ENCODE measurements at places on chromosomes 13 and 19.

- H3K36me3 ChIP-seq: peaks cover 21% of the 10 kb centered on the region
- no peaks in the 10 kb centered on the region for H3K27me3 ChIP-seq
- no peaks in the 10 kb centered on the region for H3K4me1 ChIP-seq
- no peak for DNase-seq
These were observed 59.1 kb upstream of the GPR183 start for GRCh38 chr13:99366075-99366987.

- H3K27ac ChIP-seq: no peak overlapping the region
- no peak overlapping the region for H3K4me3 ChIP-seq
- H3K27me3 ChIP-seq: no peaks in the 10 kb centered on the region
- peak; percentile 90 for DNase-seq
- no peaks in the 10 kb centered on the region for H3K36me3 ChIP-seq
These were observed 12.9 kb upstream of the ZNF564 start for GRCh38 chr19:12564016-12564664.

GRCh38 chr13:93740334-93740733, 513.7 kb downstream of the GPC6 start:
- peaks cover 2% of the 10 kb centered on the region for H3K4me1 ChIP-seq
- H3K4me3 ChIP-seq: no peak overlapping the region
- H3K27ac ChIP-seq: no peak overlapping the region
- no peaks in the 10 kb centered on the region for H3K36me3 ChIP-seq

- H3K4me1 ChIP-seq: no peaks in the 10 kb centered on the region
- H3K27ac ChIP-seq: no peak overlapping the region
- H3K27me3 ChIP-seq: no peaks in the 10 kb centered on the region
- H3K36me3 ChIP-seq: no peaks in the 10 kb centered on the region
- DNase-seq: no peak
These were observed 21.5 kb downstream of the NFIC start for GRCh38 chr19:3387645-3388589.

DNA sequence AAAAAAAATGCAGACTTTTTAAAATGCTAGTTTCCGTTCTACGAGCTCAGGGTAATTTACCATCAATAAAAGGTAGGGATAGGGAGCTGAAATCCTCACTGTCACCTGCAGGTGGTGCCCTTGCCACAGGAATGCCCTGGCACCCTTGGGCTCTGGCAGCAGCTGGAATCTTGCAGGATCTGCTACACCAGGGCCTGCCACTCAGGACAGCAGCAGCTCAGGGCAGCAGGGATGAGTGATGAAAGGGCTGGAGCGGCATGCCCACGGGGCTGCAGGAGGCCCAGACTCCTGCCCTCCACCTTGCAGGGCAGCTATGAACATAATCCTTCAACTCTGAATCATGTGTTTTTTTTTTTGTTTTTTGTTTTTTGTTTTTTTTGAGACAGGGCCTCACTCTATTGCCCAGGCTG, 54.0 kb downstream of the GNG7 start:
- DNase-seq: peak; percentile 76
- H3K36me3 ChIP-seq: no peaks in the 10 kb centered on the region
- no peaks in the 10 kb centered on the region for H3K27me3 ChIP-seq
- no peak overlapping the region for H3K4me3 ChIP-seq
- H3K27ac ChIP-seq: no peak overlapping the region

- no peaks in the 10 kb centered on the region for H3K27me3 ChIP-seq
- H3K4me3 ChIP-seq: no peak overlapping the region
- no peaks in the 10 kb centered on the region for H3K36me3 ChIP-seq
- no peaks in the 10 kb centered on the region for H3K4me1 ChIP-seq
- no peak overlapping the region for H3K27ac ChIP-seq
- DNase-seq: no peak
These were observed 38.5 kb upstream of the ATP11A start for GRCh38 chr13:112651311-112651710.

DNA sequence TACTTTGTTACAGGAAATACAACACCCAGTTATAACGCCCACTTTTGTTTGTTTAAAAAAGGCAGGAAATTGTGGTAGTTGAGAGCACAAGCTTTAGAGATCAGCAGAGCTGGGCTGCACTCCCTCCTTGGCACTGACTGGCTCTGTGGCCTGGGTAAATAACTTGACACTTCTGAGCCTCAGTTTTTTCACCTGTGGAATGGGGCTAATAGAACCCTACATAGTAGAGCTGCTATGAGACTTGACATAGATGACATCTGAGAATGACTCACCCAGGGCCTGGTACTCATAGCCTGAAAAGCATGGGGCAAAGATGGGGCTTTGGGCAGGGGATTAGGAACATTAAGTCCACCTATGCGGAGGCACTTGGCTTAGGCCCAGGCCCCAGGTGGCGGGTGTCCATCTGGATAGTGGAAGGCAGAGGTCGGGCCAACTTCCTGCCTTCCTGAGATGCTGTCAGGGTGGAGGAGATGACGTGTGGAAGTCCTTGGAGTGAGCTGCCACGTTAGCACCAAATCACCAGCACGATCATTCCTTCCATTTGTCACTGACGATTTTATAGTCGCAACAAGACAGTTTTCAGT, 159.1 kb downstream of the KATNAL1 start:
- H3K4me1 ChIP-seq: no peaks in the 10 kb centered on the region
- DNase-seq: no peak
- no peaks in the 10 kb centered on the region for H3K36me3 ChIP-seq

DNA sequence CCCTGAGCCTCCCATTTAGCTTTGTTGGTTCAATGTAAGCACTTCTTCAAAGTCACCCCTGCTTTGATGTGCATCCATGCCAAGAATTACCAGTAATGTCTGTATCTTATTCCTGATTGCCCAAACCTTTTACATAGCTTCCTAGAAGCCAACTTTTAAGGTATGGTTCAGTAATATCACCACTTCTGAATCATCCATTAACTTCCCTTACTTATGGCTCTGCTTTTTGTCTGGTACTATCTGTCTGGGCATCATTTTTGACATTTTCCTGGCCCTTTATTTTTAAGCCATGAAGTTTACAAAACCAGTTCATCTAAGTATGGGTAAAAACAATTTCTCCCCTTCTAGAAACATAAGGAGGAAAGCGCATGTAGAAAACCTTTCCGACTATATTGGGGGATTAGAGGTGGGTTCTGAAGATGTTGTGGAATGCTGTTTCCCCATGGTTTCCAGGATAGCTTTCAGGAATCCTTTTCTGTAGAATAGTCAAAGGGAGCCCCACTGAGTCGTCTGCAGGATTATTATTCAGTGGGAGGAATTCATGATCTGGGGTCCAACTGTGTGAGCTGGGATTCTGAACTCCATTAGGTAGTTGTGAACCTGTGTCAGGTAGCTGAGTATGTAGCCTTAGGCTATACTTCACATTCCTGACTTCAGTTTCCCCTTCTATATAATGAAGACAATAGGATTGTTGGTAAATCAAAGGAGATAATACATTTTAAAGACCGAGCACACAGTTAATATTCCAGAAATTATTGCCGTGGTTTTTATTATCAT, 163.8 kb downstream of the SUCLA2 start:
- no peak overlapping the region for H3K4me3 ChIP-seq
- no peaks in the 10 kb centered on the region for H3K36me3 ChIP-seq
- H3K27ac ChIP-seq: no peak overlapping the region
- no peaks in the 10 kb centered on the region for H3K27me3 ChIP-seq
- DNase-seq: no peak
- peaks cover 7% of the 10 kb centered on the region for H3K4me1 ChIP-seq

- H3K36me3 ChIP-seq: no peaks in the 10 kb centered on the region
- no peak for DNase-seq
These were observed 129.9 kb downstream of the FOXO1 start for GRCh38 chr13:40536443-40537113.

DNA sequence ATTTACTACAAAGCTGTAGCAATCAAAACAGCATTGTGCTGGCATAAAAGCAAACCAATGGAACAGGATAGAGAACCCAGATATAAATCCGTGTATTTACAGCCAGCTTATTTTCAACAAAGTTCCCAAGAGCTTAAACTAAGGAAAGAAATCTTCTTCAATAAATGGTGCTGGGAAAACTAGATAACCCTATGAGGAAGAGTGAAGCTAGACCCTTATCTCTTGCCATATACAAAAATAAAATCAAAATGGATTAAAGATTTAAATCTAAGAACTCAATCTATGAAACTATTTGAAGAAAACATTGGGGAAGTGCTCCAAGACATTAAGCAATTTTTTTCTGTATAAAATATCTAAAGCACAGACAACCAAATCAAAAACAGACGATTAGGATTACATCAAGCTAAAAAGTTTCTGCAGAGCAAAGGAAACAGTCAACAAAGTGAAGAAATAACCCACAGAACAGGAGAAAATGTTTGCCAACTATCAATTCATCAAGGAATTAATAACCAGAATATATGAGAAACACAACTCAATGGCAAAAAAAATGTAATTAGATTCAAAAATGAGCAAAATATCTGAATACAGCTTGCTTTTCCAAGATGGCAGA, 480.7 kb downstream of the LMO7 start:
- no peak overlapping the region for H3K27ac ChIP-seq
- no peak for DNase-seq
- H3K4me1 ChIP-seq: no peaks in the 10 kb centered on the region
- no peaks in the 10 kb centered on the region for H3K27me3 ChIP-seq
- H3K36me3 ChIP-seq: 0 out of 2 replicates have a peak, but pooled peaks cover 3% of the 10 kb centered on the region
- no peak overlapping the region for H3K4me3 ChIP-seq

GRCh38 chr13:47594833-47595232, 406.2 kb downstream of the SUCLA2 start:
- H3K27me3 ChIP-seq: no peaks in the 10 kb centered on the region
- peak; percentile 40 for DNase-seq
- H3K36me3 ChIP-seq: peaks cover 14% of the 10 kb centered on the region
- no peak overlapping the region for H3K4me3 ChIP-seq

- H3K4me1 ChIP-seq: no peaks in the 10 kb centered on the region
- DNase-seq: no peak
- H3K36me3 ChIP-seq: peaks cover 9% of the 10 kb centered on the region
- H3K27ac ChIP-seq: no peak overlapping the region
These were observed 10.0 kb upstream of the IGFL2 start for GRCh38 chr19:46137915-46138473.

DNA sequence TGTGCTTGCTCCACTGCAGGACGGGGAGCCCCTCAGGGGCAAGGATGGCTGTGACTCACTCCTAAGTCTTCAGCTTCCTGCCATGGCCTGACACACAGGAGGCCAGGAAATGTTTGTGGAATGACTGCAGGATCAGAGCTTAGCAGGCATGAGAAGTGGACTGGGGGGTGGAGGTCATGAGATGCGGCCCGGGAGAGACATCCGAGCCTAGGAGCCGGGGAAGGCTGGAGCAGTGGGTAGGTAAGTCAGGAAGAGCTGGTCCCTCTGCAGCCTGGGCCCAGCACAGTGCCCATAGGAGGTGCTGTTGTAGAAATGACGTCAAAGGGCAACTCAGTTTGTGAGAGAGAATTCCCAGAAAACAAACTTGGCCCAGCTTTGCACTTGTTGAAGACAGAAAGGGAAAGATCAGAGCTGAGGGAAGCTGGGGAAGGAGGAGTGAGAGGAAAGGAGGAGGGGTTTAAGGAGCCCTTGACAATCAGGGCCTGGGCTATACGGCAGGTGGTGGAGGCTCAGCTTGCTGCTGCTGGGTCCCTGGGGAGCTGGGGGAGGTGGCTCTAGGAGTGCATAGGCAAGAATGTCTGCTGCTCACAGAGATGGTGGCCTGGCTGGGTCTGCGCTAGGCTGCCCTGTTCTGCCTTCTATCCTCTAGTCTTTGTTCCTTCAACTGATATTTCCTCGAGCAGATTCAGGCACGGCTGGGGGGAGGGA, 18.5 kb downstream of the POU2F2 start:
- no peaks in the 10 kb centered on the region for H3K36me3 ChIP-seq
- peak; percentile 80 for DNase-seq
- H3K4me1 ChIP-seq: peaks cover 7% of the 10 kb centered on the region
- H3K27ac ChIP-seq: no peak overlapping the region

DNA sequence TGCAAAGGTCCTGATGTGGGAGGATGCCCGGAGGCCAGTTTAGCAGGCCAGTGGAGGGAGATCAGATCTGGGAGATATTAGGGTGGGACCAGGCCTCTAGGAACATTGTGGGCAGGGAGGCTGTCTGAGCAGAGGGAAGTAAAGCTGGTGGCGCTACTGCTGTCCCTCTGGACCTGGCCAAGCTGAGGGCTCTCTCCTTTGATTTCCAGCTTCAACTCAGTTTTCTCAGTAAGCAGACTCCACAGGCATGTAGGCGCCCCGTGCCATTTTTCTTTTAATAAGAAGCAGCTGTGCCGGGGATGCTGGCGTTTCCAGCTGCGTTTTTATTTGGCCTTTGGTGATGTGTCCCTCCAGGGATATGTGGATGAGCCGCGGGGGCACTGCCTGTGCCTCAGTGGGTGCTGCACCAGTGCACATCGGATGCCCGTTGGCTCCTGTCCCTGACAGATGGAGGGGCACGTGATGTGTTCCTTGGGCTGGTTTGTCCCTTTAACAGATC, 6.7 kb downstream of the DNM2 start:
- no peak for DNase-seq
- no peak overlapping the region for H3K4me3 ChIP-seq
- H3K4me1 ChIP-seq: no peaks in the 10 kb centered on the region
- no peak overlapping the region for H3K27ac ChIP-seq
- H3K36me3 ChIP-seq: peaks cover 5% of the 10 kb centered on the region

DNA sequence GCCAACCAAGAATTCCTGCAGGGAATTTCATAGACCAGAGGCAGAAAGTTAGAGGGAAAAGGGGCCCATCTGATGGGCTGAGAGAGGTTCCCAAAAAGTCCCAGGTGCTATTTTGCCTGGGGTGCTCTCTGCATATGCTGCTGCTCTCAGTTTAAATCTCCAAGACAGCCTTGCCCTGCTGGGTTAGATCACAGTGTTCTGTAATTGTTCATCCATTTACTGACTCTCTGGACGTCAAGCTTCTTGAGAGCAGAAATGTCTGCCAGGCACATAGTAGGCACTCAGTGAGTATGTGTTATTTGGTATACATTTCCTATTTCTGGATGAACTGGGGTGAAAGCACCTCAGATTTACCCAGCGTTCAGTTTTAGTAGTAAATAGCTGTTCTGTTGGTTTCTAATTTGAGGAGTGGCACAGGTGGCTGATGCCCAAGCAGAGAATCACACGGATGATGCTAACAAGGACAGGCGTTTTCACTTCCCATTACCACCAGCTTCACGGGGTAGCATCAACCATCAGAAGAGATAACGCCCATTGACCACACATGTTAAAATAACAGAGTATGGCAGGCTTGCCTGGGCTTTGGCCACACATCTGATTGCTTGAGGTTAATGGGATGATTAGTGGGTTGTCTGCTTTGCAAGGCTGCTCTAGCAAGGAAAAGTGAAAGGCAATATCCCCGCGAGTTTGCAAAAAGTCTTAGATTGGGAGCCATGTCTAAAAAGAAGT, 161.1 kb downstream of the SLC7A1 start:
- H3K27ac ChIP-seq: no peak overlapping the region
- H3K4me3 ChIP-seq: no peak overlapping the region
- no peaks in the 10 kb centered on the region for H3K36me3 ChIP-seq
- H3K27me3 ChIP-seq: no peaks in the 10 kb centered on the region

- H3K4me1 ChIP-seq: no peaks in the 10 kb centered on the region
- no peak for DNase-seq
- H3K36me3 ChIP-seq: peaks cover 67% of the 10 kb centered on the region
- H3K27ac ChIP-seq: no peak overlapping the region
- H3K27me3 ChIP-seq: no peaks in the 10 kb centered on the region
These were observed 30.1 kb downstream of the TPP2 start for GRCh38 chr13:102626928-102627327.

GRCh38 chr19:30516531-30516930, 144.3 kb downstream of the ZNF536 start:
- no peak overlapping the region for H3K4me3 ChIP-seq
- H3K4me1 ChIP-seq: no peaks in the 10 kb centered on the region
- DNase-seq: no peak
- no peaks in the 10 kb centered on the region for H3K27me3 ChIP-seq
- H3K27ac ChIP-seq: no peak overlapping the region

All from H9 (cell line).